ENCODE measurements at places on chromosomes 6 and 20.

DNA sequence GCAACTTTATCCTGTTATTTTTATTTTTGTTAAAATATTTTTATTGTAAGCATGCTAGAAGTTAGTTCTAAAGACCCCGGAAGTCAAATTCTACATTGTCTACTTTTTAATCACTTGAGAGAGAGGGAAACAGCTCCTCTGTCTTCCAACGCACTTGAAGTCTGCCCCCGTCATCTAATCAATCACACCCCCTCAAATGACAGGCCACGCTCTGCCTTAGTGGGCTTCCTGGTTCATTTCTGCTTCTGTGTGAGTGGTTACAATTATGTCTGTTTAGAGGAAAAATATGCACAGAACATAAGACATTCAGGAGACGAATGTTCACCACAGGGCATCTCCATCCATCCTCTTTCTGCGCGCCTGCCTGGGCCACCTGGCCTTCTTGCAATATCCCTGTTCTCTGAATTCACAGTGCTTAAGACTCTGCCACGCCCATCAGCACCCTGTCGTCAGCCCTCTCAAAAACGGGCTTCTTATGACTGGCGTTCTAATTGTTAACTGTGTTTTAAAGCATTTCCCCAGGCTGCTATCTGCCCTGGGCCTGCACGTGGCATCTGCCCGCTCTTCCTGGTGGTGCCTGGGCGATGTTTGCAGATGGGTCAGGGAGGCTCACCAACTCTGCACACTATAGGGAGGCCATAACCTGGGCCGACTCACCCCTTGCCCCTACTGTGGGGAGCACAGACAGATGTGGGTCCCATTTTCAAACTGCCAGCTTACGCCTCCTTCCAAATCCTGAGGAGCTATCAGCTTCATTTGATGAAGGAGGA lies 15.4 kb downstream of the DACT2 start:
- no peak for DNase-seq

GRCh38 chr6:155404937-155405336 lies 50.7 kb downstream of the NOX3 start:
- no peak for DNase-seq

- DNase-seq: no peak
Observed at GRCh38 chr6:3017304-3017703, 17.6 kb downstream of the NQO2 start.

DNA sequence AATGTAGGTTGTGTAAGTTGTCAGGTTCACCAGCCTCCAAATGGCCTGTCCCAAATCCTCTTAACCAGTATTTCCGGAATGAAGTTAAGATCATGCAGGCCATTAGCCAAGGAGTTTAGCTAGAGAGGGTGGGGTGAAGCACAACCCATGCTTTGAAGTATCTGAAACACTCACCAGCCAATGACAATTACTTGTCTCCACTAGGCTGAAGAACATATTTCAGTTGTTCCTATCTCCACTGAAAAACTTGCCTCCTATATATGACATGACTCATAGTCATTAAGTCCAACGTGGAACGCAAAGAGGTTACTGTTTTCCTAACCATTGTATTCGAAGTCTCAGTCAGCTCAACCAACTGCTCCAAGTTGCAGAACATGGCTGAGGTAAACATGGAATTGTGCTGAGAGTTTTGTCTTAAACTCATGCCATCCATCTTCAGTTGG lies 37.4 kb upstream of the TNFAIP3 start:
- no peak for DNase-seq

GRCh38 chr6:34555007-34555322 lies 1.2 kb downstream of the SPDEF start:
- DNase-seq: no peak

DNA sequence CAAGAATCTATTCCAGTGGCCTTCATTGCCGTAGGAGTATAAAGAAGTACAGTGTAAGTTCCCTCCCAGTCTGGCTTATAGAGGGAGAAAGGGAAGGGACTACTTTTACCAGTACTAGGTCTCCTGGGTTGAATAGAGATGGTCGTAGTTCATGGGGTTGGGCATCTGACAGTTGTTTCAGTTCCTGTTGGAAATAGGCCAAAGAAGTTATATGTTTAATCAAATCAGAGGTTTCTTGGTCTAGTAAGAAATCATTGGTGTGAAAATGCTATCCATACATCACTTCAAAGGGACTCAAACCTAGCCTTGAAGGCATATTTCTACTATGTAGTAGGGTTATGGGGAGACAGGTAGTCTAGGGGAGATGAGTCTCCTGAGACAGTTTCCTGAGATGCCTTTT lies 45.6 kb upstream of the MAN1A1 start:
- DNase-seq: no peak

GRCh38 chr6:108580646-108581045 lies 19.9 kb downstream of the FOXO3 start:
- DNase-seq: no peak
